ENCODE measurements at places on chromosomes 5 and 9. TPM values are rescaled to one million over a fixed set of nuclear protein-coding genes. Genes with fewer than 3 reads are reported as not detected.
A peak's percentile ranks its signal among the peaks of the same experiment; 100 is the strongest.

PPP2R2B gene
- not detected for total RNA-seq

SCAI gene
- total RNA-seq: 14.2 TPM

OSMR gene
- 0.03 TPM for total RNA-seq

LECT2 gene
- not detected for total RNA-seq

NR3C1 gene
- 31.9 TPM for total RNA-seq

PITX1 gene
- 38.5 TPM for total RNA-seq

LCN1 gene
- not detected for total RNA-seq

ALDH7A1 gene
- total RNA-seq: 60.0 TPM

- no peaks in the 10 kb centered on the region for H3K27me3 ChIP-seq
- no peak for DNase-seq
- H3K36me3 ChIP-seq: no peaks in the 10 kb centered on the region
- H3K27ac ChIP-seq: no peak overlapping the region
- no peaks in the 10 kb centered on the region for H3K4me1 ChIP-seq
These were observed 3.1 kb upstream of the KLHL3 start for GRCh38 chr5:137738947-137739346.

GRCh38 chr5:98905857-98906688, 22.7 kb downstream of the CHD1 start:
- peaks cover 47% of the 10 kb centered on the region for H3K36me3 ChIP-seq
- H3K27me3 ChIP-seq: no peaks in the 10 kb centered on the region
- no peak overlapping the region for H3K27ac ChIP-seq
- peak; percentile 63 for DNase-seq

DNA sequence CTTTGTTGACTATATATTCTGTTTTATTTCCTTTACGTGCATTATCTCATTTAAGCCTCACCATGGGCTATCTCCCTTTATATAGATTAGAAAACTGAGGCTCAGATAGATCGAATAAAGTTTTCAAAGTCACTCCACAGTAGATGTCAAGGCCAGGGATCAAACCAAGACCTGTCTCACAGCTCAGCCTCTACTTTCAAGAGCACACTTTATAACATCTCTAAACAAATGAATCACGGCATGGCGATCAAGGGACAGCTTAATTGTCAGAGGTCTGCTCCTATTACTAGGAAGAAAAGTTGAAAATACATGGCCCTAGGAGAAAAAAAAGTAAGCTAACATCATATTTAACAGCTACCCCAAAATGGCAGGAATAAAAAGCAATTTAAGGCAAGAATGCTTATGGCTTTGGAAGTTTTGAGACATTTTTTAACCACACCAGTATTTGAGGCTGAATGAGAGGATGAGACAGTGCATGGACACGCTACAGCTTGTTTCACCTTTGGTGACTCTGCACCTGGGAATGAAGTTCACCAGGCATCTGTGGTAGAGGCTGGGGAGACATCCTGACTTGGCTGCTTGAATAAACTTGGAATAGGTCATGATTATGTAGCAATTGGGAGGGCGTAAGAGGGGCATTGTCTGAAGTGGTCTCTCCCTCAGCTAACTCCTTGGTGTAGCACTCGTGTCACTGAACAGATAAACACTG, 486.8 kb upstream of the WWC1 start:
- H3K4me1 ChIP-seq: peaks cover 6% of the 10 kb centered on the region
- H3K4me3 ChIP-seq: no peak overlapping the region
- no peak for DNase-seq
- H3K36me3 ChIP-seq: no peaks in the 10 kb centered on the region
- H3K27ac ChIP-seq: no peak overlapping the region

- no peak for DNase-seq
- H3K36me3 ChIP-seq: no peaks in the 10 kb centered on the region
- peak overlapping the region; percentile 87 for H3K27ac ChIP-seq
These were observed 139.3 kb upstream of the COL5A1 start for GRCh38 chr9:134502266-134502791.

- H3K4me3 ChIP-seq: no peak overlapping the region
- H3K4me1 ChIP-seq: peaks cover 2% of the 10 kb centered on the region
- H3K27ac ChIP-seq: no peak overlapping the region
- no peaks in the 10 kb centered on the region for H3K27me3 ChIP-seq
These were observed 69.5 kb upstream of the RAD23B start for GRCh38 chr9:107213561-107214028.

DNA sequence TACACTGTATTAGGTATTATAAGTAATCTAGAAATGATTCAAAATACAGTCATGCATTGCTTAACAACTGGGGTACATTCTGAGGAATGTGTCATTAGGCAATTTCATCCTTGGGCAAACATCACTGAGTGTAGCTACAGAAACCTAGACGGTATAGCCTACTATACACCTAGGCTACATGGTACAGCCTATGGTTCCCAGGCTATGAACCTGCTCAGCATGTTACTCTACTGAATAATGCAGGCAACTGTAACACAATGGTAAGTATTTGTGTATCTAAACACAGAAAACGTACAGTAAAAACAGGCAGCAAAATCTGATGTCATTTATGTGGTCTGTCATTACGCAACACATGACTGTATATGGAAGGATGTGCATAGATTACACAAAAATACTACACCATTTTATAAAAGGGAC, 96.8 kb downstream of the RAPGEF6 start:
- H3K4me3 ChIP-seq: no peak overlapping the region
- H3K4me1 ChIP-seq: peaks cover 24% of the 10 kb centered on the region
- H3K27ac ChIP-seq: no peak overlapping the region
- H3K27me3 ChIP-seq: no peaks in the 10 kb centered on the region
- H3K36me3 ChIP-seq: 0 out of 2 replicates have a peak, but pooled peaks cover 3% of the 10 kb centered on the region
- no peak for DNase-seq

- no peak overlapping the region for H3K4me3 ChIP-seq
- no peaks in the 10 kb centered on the region for H3K36me3 ChIP-seq
These were observed 30.1 kb upstream of the HAND1 start for GRCh38 chr5:154508114-154508513.

- no peaks in the 10 kb centered on the region for H3K4me1 ChIP-seq
- no peak for DNase-seq
- H3K4me3 ChIP-seq: no peak overlapping the region
- 0 out of 2 replicates have a peak, but pooled peaks cover 3% of the 10 kb centered on the region for H3K27me3 ChIP-seq
- no peaks in the 10 kb centered on the region for H3K36me3 ChIP-seq
These were observed 446.0 kb downstream of the ISL1 start for GRCh38 chr5:51829230-51829629.

GRCh38 chr9:95132366-95133324, 184.9 kb downstream of the FANCC start:
- DNase-seq: peak; percentile 24
- H3K4me3 ChIP-seq: no peak overlapping the region
- no peaks in the 10 kb centered on the region for H3K36me3 ChIP-seq
- peaks cover 24% of the 10 kb centered on the region for H3K4me1 ChIP-seq

GRCh38 chr5:1703352-1704050, 96.1 kb downstream of the MRPL36 start:
- H3K4me1 ChIP-seq: no peaks in the 10 kb centered on the region
- no peaks in the 10 kb centered on the region for H3K27me3 ChIP-seq
- DNase-seq: no peak
- no peak overlapping the region for H3K27ac ChIP-seq
- H3K4me3 ChIP-seq: no peak overlapping the region
- H3K36me3 ChIP-seq: no peaks in the 10 kb centered on the region

- H3K4me3 ChIP-seq: no peak overlapping the region
- DNase-seq: no peak
- no peaks in the 10 kb centered on the region for H3K27me3 ChIP-seq
- no peak overlapping the region for H3K27ac ChIP-seq
- no peaks in the 10 kb centered on the region for H3K4me1 ChIP-seq
- H3K36me3 ChIP-seq: no peaks in the 10 kb centered on the region
These were observed 18.5 kb downstream of the MRPL36 start for GRCh38 chr5:1781107-1781506.

- no peak overlapping the region for H3K4me3 ChIP-seq
These were observed 508.2 kb downstream of the CDK5RAP2 start for GRCh38 chr9:120071760-120072159.

DNA sequence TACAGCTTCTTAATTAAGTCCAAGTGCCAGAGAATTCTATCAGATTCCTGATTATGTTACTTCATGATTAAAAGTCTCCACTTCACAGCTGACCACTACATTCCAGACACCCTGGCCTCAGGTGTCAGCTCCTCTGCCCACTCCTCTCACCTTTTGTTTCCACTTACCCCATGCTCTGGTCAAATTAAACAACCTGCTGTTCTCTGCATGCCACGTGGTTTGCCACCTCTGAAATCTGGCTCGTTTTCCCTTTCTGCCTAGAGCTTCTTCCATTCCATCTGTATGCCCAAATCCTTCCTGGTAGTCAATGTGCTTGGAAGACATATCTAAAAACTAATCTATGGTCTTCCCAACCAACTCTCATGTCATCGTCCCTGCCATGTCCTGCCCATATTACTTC, 158.6 kb downstream of the ICE1 start:
- H3K27me3 ChIP-seq: no peaks in the 10 kb centered on the region
- no peaks in the 10 kb centered on the region for H3K4me1 ChIP-seq
- no peak overlapping the region for H3K27ac ChIP-seq
- no peak for DNase-seq

DNA sequence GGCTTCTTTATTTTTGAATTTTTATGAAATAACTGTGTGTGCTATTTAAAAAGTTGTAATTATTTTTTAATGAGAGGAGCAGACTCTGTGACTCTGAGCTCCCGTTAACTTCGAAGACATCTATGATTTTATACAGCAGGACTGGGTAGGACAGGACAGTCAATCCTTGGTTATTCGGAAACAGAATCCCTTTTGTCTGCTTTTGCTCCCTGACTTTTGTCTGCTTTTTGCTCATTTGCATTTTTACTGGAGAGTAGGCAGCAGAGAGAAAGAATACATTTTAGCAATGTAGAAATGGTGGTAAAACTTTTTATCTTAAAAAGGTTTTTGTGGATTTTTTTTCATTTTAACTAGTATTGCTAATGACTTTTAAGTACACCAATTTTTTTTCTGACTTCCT, 303.6 kb downstream of the ARHGAP26 start:
- peaks cover 16% of the 10 kb centered on the region for H3K4me1 ChIP-seq
- no peaks in the 10 kb centered on the region for H3K27me3 ChIP-seq
- no peak for DNase-seq

- no peaks in the 10 kb centered on the region for H3K36me3 ChIP-seq
- H3K27ac ChIP-seq: no peak overlapping the region
- no peak for DNase-seq
- no peaks in the 10 kb centered on the region for H3K4me1 ChIP-seq
- H3K27me3 ChIP-seq: no peaks in the 10 kb centered on the region
These were observed 81.2 kb downstream of the CRB2 start for GRCh38 chr9:123437201-123437600.

DNA sequence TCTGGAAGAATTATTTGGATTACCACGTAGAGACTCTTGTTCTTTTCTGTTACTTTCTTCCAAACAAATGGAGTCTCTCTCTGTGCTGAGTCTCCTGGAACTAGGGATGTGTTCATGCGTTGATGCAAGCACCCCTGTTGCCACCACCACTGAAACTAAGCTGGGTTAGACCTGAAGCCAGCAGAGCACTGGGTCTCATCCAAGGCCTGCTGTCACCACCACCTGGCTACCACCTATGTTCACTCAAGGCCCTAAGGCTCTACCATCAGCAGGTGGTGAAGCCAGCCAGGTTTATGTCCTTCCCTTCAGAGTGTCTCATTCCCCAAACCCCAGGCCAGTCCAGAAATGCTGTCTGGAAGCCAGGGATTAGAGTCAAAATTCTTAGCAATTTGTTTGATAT, 13.3 kb downstream of the RIC1 start:
- H3K4me1 ChIP-seq: no peaks in the 10 kb centered on the region
- H3K4me3 ChIP-seq: no peak overlapping the region
- H3K36me3 ChIP-seq: 0 out of 2 replicates have a peak, but pooled peaks cover 4% of the 10 kb centered on the region

- H3K4me3 ChIP-seq: no peak overlapping the region
- no peaks in the 10 kb centered on the region for H3K4me1 ChIP-seq
- no peak overlapping the region for H3K27ac ChIP-seq
- H3K36me3 ChIP-seq: no peaks in the 10 kb centered on the region
These were observed 70.6 kb downstream of the C9orf50 start for GRCh38 chr9:129550199-129550839.

DNA sequence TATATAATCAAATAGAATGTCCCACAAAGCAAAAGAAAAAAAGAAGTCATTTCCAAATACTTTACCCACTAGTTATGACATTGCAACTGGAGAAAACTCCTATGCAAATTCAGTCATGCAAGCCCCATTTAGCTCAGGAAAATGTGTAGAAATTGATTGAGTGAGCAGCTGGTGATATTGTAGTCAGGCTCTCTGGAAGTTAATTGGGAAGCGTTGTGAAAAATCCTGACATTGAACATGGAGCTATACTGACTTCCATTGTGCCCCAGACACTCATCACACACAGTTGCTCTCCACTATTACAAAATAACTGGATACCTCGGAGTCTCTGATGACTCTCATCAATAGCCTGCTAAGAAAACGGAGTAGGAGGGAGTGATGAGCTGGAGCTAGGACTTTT, 49.0 kb downstream of the TUSC1 start:
- no peak overlapping the region for H3K4me3 ChIP-seq
- DNase-seq: no peak
- H3K36me3 ChIP-seq: no peaks in the 10 kb centered on the region
- no peaks in the 10 kb centered on the region for H3K27me3 ChIP-seq

DNA sequence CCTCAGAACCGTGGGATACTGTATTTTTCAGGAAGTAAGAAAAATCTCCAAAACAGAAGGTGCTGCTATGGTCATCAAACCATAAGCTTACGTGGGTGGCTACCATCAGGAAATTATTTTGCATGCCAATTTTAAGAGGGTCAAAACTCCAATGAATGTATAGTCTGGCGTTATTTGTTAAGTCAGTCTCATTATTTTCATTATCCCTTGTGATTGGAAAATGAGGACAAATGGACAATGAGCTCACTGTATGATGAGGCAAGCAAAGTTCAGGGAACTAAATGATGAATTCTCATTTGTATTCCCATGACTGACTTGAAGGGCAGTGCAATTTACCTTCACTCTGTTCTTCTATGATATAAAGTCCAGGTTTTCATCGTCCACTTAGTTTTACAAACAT, 17.6 kb downstream of the PUM3 start:
- H3K27me3 ChIP-seq: no peaks in the 10 kb centered on the region
- peaks cover 81% of the 10 kb centered on the region for H3K36me3 ChIP-seq
- no peak overlapping the region for H3K27ac ChIP-seq
- H3K4me3 ChIP-seq: no peak overlapping the region
- H3K4me1 ChIP-seq: no peaks in the 10 kb centered on the region

- H3K36me3 ChIP-seq: no peaks in the 10 kb centered on the region
- H3K27ac ChIP-seq: peak overlapping the region; percentile 34
- no peak for DNase-seq
- no peak overlapping the region for H3K4me3 ChIP-seq
These were observed 12.3 kb upstream of the ADGRV1 start for GRCh38 chr5:90546216-90546837.

GRCh38 chr5:62112689-62113228, 193.2 kb upstream of the KIF2A start:
- DNase-seq: no peak
- no peaks in the 10 kb centered on the region for H3K4me1 ChIP-seq
- no peaks in the 10 kb centered on the region for H3K27me3 ChIP-seq
- H3K36me3 ChIP-seq: no peaks in the 10 kb centered on the region

Data from SJCRH30 (cell line).